Ovary (tissue), 10 donors: ENCODE measurements at places on chromosomes 6 and 20. TPM values are rescaled to one million over a fixed set of nuclear protein-coding genes. Genes with fewer than 3 reads are reported as not detected.

DNA sequence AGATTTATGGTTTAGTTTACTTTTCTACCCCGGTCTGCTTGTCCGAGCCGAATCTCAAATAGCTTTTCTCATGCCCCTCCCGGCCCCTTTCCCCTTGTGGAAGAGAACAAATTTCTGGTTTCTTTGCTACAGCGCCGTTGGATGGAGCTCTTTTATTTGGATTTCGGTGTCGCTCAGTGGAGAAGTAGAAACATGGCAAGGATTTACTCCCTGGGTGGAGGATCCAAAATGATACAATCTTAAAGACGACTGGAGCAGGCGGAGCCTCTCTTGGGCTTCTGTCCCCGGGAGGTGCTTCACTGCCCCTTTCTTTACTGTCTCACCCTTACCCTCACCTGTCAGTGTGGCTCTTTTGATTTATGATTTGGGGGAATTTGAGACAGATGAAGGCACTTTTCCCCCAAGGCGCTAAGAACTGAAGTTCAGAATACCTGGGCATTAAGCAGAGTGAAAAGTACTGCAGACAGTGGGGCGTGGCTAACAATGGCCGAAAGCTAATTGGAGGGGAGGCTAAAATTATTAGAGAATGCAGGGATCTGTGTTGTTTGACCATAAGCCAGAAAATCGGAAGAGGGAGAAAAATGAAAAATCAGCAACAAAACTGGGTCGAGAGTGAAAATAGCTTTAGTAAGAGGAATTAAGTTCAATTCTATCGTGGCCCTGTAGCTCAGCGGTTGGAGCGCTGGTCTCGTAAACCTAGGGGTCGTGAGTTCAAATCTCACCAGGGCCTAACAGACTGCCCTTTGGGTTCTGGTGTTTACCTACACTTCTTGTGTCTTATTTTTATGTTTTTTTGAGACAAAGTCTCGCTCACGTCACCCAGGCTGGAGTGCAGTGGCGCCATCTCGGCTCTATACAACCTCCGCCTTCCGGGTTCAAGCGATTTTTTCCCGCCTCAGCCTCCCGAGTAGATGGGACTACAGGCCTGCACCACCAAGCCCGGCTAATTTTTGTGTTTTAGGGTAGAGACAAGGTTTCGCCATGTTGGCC, 145.1 kb upstream of the ZNF184 start:
- no peaks in the 10 kb centered on the region for H3K36me3 ChIP-seq
- peaks cover 6% of the 10 kb centered on the region for H3K4me1 ChIP-seq
- no peak for DNase-seq

DNA sequence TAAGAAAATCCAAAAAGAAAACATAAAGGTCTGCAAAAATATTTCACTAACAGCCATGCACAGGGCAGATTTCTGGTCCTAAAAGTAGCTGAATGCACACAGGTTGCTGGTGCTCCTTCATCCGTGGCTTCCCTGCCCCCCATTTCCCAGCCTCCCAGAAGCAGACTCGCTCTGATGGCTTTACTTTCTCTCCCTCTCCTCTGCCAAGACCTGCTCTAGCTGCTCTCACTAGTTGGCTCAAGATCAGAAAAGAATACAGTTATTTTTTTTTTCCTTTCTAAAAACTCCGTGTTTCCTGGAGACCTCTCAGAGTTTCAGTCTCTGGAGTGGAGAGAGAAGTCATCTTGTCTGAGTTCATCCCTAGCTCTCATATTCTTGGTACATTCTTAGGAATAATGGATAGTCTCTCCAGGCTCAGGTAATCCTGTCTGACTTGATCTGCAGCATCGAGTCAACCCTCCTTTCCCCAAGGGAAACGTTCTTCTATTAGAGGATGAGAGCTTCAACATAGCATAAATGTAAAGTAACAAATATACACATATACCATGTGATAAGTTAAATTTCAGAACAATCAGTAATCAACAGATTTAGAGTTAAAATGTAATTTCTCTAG, 214.2 kb downstream of the TBC1D7 start:
- H3K27ac ChIP-seq, result no peak overlapping the region
- no peaks in the 10 kb centered on the region for H3K36me3 ChIP-seq
- H3K4me3 ChIP-seq, result no peak overlapping the region
- no peaks in the 10 kb centered on the region for H3K27me3 ChIP-seq
- H3K4me1 ChIP-seq, result no peaks in the 10 kb centered on the region

The TFAP2C gene
- total RNA-seq, result 0.66 TPM

The C20orf141 gene
- not detected for total RNA-seq

GRCh38 chr6:18471232-18471964, 84.2 kb downstream of the RNF144B start:
- H3K27me3 ChIP-seq, result no peaks in the 10 kb centered on the region
- no peaks in the 10 kb centered on the region for H3K4me1 ChIP-seq
- H3K4me3 ChIP-seq, result no peak overlapping the region
- DNase-seq, result no peak
- no peaks in the 10 kb centered on the region for H3K36me3 ChIP-seq

DNA sequence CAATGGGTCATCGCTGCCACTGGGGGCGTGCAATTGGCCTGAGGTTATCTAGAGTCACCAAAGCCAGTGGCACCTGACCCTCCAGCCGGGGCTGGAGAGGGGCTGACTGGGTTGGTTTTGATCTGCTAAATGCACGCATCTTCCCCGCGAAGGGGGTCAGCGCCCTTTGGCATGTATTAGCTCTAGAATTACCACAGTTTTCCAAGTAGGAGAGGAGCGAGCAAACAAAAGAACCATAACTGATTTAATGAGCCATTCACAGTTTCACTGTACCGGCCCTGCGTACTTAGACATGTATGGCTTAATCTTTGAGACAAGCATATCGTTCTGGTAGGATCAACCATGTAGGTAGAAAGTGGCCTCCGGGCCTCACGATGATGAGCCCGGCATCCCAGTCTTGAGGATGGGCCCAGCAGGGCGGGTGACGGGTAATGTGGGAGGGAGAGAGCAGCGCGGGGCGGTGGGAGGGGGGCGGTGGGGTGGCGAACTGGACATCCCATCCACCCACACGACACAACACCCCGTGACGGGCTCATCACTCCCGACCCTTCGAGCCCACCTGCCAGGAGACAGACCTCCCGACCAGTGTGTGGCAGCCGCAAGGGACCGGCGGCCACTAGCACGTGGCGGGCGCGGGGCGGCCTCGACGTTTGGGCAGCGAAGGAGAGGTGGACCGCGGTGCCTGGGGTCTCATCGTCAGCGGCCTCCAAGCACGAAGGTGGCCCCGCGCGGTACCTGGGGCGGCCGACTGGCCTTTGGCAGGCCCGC, 1957.5 kb upstream of the DEFB115 start:
- H3K27ac ChIP-seq, result no peak overlapping the region
- no peak for DNase-seq
- H3K4me3 ChIP-seq, result no peak overlapping the region
- no peaks in the 10 kb centered on the region for H3K4me1 ChIP-seq
- H3K36me3 ChIP-seq, result no peaks in the 10 kb centered on the region

GRCh38 chr20:54431156-54431944, 44.0 kb upstream of the DOK5 start:
- H3K27ac ChIP-seq, result no peak overlapping the region
- no peaks in the 10 kb centered on the region for H3K27me3 ChIP-seq
- H3K4me3 ChIP-seq, result no peak overlapping the region
- no peaks in the 10 kb centered on the region for H3K36me3 ChIP-seq
- no peaks in the 10 kb centered on the region for H3K4me1 ChIP-seq

DNA sequence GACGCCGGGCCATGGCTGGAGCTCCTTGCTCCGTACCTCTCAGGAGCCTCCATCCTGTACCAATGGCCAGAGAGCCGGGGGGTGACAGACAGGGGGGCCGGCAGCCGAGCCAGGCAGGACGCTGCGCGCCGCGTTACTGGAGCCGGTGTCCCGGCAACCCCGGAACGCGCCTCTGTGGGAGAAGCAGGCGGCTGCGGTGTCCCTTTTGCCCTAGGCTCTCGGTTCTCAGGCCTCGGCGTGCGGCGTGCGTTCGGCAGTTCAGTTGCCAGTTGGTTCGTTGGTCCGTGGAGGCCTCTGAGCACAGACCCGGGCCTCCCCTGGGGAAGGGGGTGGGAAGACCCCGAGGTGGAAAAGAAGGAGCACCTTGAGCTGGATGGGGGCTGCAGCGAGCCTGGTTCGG, at the start of gene SPATS1:
TSS of gene SPATS1 (plus strand) at position 162 of the 400 bp plus-strand sequence. CDS start 446 bp downstream, outside the sequence.
- no peaks in the 10 kb centered on the region for H3K36me3 ChIP-seq
- no peaks in the 10 kb centered on the region for H3K27me3 ChIP-seq
- H3K4me1 ChIP-seq, result peaks cover 3% of the 10 kb centered on the region
- peak within 1 kb of the TSS; percentile 55 for H3K27ac ChIP-seq
- peak; percentile 61 for DNase-seq

The TPMT gene
- 5.4 TPM for total RNA-seq

DNA sequence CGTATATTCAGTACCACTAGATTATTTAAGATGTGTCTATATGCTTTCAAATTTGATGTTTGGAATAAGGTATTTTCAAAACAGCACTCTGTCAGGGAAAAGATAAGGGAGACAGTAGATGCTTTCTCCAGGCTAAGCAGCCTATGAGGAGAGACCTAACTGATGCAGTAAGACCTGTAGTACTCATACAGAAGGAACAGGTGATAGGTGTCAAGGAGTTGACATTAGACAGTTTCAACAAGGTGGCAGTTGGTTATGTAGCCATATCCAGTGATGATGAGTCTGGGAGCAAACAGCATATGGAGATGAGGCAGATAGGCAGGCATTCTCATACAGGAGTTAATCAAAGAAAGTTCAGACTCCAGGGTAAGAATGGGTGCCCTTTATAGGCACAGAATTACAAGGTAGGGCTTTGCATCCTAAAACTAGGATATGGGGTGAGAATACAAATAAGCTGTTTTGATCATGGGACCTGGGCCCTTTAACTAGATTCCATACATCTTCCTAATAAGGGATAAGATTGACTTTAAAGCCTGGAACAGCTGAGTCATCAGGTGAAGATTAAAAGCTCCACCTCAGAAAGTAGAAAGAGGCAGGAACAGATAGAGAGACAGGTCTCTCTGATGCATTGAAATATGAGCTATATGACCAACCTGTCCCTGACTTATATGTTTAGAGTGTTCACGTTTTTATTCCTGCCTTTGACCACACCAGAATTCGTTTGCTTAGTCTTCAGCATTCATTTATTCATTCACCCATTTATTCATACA, 7.9 kb downstream of the RSPH4A start:
- no peaks in the 10 kb centered on the region for H3K4me1 ChIP-seq
- H3K36me3 ChIP-seq, result no peaks in the 10 kb centered on the region
- H3K4me3 ChIP-seq, result no peak overlapping the region

- H3K27me3 ChIP-seq, result no peaks in the 10 kb centered on the region
- H3K4me3 ChIP-seq, result peak overlapping the region; percentile 55
- peak; percentile 28 for DNase-seq
- H3K27ac ChIP-seq, result peak overlapping the region; percentile 95
- no peaks in the 10 kb centered on the region for H3K36me3 ChIP-seq
Observed at GRCh38 chr6:32188381-32189068, 1.5 kb downstream of the PBX2 start.

DNA sequence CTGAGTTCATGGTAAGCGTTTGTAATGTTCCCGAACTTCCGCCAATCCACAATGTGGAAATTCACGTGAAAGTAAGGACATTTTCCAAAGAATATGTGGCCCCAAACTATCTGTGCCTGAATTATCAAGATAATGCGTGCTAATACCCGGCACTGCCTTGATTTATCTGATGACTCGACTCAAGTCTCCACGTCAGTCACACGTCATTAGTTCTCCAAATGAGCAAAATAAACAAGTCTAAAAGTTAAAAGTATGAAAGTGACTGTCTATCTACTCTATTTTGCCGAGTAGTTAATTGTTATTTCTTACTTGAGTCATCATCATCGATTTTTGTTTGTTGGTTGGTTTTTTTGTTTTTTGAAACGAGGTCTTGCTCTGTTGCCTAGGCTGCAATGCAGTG, 21.7 kb upstream of the FOXC1 start:
- H3K4me3 ChIP-seq, result no peak overlapping the region
- no peaks in the 10 kb centered on the region for H3K36me3 ChIP-seq
- H3K27me3 ChIP-seq, result no peaks in the 10 kb centered on the region
- no peak for DNase-seq
- no peak overlapping the region for H3K27ac ChIP-seq

The TMEM217 gene
- total RNA-seq, result 1.5 TPM

DNA sequence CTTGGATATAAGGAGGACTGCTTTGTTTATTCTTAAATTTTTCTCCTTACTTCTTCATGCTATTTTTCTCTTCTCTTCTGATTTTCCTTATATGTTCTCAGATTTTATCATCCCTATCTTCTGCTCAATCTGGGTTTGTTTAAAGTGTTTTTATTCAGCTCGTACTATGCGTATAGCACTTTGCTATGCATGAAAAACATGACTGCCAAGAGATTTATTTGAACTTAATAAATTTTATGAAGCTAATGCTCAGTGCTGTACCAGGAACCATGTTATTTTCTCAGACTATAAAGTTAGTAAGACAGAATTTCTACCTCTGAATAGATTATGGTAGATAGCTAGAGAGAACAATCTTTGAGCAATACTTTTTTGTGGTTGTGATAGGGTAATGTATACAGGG, 305.9 kb downstream of the LAMA2 start:
- H3K27ac ChIP-seq, result no peak overlapping the region
- no peak for DNase-seq
- no peaks in the 10 kb centered on the region for H3K27me3 ChIP-seq

DNA sequence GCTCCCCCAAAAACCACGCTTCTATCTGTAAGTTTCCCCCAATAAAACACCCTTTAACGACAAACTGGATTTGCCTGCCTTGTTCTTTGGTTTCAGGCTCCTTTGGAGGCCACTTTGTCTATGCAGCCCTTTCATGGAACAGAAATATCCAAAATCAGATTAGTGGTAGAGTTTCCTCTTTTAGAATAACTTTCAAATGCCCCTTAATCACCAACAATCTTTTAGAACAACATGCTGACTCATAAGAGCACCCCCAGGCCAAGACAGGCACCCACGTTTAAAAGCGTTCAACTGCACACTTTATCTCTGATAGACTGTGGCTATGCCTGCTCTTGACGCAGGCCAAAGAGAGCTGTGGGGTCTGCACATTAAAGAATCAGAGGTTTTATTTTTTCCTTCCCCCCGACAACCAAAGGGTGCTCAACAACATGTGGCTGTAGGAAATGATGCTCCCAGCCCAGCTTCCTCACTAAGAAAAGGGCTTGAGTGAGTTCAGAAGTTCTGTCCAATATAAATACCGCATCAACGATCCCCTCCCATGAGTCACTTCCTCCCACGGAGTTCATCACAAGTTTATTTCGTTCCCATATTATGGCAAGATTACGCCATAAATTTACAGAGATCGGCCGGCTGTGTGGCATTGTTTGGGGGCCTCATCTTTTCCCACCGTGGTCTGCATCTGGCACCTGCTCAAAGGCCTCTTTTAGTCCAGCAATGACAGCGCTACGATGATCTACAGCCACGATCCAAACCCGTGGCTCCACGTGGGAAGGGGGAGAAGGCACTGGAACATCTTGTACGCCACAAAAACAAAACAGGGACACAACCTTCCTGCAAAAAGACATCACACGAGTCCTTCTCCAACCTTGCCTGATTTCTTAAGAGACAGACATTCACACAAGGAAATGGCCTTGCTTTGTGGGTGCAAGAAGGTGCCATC, 88.8 kb upstream of the NFATC2 start:
- peak overlapping the region; percentile 53 for H3K27ac ChIP-seq
- DNase-seq, result peak; percentile 74
- H3K27me3 ChIP-seq, result no peaks in the 10 kb centered on the region
- H3K4me3 ChIP-seq, result peak overlapping the region; percentile 0
